ENCODE measurements at places on chromosomes 6 and 20.

DNA sequence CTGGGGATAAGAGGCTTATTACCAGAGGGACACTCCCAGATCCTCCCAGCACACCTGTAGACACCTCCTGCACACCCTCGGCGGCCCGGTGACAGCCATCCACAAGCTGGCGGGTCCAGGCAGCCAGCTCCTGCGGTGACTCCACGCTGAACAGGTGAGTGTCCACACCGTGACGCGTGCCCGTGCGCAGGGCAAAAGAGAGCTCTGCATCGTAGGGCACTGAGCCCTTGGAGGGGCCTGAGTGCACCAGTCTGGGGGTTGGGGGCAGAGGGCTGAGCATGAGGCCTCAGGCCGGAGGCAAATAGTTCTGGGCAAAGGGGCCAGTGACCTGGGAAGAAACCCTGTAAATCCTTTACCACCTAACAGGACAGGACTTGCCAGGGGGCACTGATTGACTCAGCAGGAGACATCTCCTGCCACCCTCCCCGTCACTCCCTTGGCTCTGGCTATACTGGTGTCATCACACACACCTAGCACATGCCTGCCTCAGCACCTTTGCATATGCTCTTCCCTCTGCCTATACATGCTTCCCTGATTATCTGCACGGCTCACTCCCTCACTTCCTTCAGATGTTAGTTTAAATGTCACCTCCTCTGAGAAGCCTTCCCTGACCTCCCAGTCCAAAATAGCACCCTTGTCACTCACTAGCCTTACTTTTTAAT, 8.9 kb upstream of the CDK5RAP1 start:
- no peak for DNase-seq

DNA sequence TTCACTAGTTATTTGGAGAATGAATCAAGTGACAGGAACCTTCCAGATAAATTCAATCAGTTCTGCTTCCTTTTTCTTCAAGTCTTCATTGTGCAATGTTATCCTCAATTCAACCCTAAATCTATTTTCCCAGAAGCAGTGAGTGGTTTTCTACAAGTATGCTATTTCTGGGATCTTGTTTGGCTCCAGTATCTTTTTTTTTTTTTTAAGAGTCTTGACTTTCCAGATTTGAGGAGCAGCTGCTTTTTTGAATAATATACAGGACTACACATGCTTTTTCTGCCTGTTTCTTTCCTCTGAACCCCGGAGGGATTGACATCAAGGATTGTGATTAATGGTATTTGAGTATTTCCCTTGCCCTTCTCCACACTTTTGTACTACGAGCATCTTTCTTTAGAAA, 339.2 kb upstream of the JAG1 start:
- DNase-seq = no peak

DNA sequence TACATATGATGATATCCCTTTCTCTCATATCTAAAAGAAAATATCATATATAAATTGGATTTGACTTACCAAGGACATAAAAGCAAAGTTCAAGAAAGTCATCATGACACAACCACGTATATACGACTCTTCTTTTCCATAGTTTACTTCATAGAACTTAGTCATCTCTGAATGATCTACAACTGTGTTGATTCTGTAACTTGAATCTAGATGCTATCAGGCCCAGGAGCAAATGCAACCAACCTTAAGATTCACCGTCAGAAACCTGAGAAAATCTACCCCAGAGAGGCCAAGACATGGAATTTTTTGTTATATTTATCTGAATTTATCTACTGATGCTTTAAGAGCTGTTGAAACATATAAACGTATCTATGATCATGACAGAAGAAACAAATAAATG, 165.6 kb downstream of the PDE10A start:
- DNase-seq = no peak

DNA sequence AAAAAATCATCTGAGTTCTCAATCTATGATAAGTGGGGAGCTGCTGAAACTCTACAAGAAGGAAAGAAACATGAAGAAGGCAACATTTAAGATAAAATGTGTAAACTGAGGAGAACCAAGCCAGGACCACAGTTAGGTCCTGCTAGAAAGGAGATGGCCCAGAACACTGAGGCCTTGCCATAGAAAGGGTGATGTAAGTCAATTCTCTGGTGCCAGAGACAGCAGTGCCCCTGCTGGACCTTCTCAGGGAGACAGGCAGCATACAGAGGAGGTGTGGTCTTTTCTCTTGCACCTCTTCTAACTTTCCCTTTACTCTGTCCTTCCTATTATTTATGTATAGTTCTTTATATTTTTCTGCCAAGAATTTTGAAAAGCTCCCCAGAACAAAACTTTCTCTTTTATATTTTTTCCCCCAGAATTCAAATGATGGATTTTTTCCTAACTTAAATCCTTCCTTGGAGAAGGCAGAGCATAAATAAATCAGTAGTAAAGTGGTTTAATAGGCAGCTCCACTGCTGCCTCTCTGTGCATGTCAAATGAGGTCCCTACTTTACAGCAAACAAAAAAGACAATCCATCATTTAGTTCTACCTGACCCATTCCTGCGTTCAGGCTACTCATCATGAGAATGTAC, 9.0 kb downstream of the UQCC2 start:
- peak; percentile 81 for DNase-seq

- DNase-seq = no peak
These were observed 85.8 kb downstream of the DZANK1 start for GRCh38 chr20:18380908-18381529.

DNA sequence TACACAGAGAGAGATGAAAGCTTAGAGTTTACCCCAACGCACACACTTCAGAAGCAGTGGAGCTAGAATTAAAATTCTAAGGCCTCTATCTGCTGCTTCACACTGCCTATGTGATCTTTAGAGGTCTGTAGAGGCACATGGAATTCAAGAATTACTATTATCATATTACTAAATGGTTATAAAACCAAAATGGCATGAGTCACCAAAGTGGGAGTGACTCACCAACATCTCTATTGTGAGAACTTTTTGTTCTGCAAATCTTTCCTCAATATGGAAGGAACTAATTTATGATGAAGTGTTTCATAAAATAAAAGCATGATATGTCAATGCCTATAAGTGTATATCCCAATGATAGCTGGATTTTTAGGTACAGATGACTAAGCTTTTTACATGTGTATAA, 28.5 kb upstream of the TMEM244 start:
- DNase-seq = peak; percentile 59

GRCh38 chr20:44586289-44586911, 4.0 kb downstream of the PKIG start:
- DNase-seq = no peak

- peak; percentile 19 for DNase-seq
These were observed at the start of gene HLA-DQB1 for GRCh38 chr6:32666420-32667300. HLA-DQB1 (minus strand) TSS chr6:32666657; CDS start chr6:32666607, 50 bp downstream.

GRCh38 chr6:5763407-5763806, 243.3 kb downstream of the NRN1 start:
- DNase-seq = peak; percentile 57

DNA sequence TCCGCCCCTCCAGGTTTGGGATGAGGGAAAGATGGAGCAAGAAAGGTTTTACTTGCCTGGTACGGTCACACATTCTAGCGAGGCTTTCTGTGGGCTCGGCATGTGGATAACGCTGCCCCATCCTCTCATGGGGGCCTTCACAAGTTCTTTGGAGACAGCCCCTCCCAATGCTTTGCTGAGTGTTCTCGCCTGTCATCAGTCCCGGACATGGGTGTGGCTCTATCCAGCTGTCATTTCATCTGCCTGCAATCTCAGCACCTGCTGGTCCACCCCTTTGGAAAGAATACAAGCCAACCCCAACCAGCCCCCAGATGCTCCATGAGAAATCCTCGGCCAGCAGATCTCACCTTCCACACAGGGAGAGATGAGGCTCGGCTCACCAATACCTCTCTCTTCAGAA, 30.3 kb upstream of the MDGA1 start:
- DNase-seq = no peak

DNA sequence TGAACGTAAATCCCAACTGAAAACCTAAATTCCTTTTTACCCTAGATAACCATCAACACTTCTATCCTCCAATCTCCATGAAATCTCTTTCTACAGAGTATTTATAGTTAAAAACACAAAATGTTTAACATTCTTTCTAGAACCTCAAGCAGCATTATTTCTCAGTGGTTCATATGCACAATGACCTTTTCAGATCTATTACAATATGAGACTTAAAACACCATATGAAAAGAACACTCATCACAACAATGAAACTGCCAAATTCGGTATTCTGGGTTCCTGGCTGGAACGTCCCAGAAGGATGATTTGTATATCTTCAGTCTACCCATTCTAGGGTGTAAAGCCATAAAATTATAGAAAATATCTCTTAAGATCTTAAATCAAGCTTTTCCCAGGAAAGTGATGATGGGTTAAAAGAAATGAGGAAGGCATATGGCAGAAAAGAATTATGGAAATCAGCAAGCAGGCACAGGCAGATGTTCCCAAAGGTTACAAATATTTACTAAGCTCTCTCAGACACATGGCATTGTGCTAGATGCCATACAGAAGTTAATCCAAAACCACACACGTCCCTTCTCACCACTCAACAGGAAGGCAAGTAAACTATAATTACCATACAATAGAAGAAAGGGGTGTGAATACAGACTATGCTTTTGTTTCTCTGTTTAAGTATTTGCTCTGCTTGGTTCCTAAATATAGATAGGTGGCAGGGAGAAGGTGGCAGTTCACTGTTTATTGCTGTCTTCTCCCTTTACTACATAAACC, 118.0 kb downstream of the CHD6 start:
- peak; percentile 35 for DNase-seq

DNA sequence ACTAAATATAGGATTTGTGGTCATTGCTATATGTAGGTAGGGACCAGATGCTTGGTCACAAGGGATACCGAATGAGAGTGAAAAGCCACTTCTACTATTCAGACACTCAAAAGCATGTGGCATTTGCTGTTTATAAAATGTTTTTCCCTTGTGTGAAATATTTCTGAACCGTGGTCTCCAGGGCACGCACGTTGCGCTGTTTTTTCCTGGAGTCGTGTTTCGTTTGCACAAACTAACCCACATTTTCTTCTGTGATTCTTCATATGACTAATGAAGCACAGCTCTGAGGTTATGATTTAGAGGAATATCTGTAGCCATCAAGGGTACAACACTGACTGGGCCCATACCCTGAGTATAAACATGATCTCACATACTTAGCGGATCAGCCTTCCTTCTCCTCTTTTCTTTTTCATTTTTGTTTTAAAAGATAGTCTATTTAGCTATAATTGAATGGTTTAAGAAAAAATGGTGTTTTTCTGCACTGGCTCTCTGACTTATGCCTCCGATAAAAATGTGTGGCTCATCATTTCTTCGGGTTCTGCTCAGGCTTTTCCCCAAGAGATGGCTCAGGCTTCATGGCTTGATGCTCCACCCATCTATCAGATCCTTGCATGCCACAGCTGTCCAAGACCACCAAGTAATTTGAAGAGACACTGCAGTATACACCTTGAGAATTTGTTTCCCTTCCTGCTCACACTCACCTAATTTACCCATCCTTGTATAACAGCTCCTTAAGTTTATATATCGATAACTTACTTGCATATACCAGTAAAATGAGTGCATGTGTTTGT, 59.9 kb upstream of the HBS1L start:
- DNase-seq = no peak

DNA sequence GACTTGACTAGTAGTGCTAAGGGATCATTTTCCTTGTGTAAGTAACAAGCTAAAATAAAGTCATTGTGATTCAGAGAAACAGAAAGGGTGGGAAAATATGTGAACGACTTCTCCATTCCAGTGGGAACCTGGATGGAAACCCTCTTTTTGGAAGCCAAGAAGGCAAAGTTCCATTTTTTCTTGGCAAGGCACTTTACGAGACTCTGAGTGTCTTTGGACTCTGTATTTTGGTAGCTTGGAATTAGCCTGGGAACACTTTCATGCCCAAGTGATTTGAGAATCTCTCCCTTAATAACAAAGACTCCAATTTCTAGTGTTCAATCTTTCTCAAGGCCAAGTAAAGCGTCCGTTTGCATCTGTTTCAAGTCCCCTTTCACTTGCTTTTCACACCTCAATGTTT, 100.5 kb upstream of the SASH1 start:
- DNase-seq = no peak

GRCh38 chr20:14611479-14611878, 274.1 kb upstream of the FLRT3 start:
- no peak for DNase-seq

DNA sequence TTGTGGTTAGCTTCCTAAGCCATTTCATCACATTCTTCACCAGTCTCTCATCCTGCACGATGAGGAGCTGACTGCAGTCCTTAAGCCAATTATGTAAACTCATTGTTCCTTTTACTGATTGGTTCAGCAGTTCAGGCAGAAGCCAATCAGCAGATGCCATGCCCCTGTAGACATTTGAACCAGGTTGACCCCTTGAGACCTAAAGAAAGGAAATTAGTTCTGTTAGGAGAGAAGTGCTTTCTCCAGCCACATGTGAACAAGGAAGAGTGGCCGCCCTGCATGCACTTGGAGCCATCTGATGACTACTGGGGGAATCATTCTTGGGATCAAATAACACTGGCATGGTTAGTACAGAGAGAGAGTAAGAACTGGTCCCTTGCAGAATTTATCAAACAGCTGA, 535.2 kb upstream of the ID4 start:
- DNase-seq = peak; percentile 25

GRCh38 chr6:30882204-30882758, 2.0 kb upstream of the DDR1 start:
- DNase-seq = no peak

- no peak for DNase-seq
These were observed 193.4 kb upstream of the PRDM1 start for GRCh38 chr6:105892577-105893262.

GRCh38 chr6:139050770-139051313, 22.3 kb downstream of the ABRACL start:
- no peak for DNase-seq

DNA sequence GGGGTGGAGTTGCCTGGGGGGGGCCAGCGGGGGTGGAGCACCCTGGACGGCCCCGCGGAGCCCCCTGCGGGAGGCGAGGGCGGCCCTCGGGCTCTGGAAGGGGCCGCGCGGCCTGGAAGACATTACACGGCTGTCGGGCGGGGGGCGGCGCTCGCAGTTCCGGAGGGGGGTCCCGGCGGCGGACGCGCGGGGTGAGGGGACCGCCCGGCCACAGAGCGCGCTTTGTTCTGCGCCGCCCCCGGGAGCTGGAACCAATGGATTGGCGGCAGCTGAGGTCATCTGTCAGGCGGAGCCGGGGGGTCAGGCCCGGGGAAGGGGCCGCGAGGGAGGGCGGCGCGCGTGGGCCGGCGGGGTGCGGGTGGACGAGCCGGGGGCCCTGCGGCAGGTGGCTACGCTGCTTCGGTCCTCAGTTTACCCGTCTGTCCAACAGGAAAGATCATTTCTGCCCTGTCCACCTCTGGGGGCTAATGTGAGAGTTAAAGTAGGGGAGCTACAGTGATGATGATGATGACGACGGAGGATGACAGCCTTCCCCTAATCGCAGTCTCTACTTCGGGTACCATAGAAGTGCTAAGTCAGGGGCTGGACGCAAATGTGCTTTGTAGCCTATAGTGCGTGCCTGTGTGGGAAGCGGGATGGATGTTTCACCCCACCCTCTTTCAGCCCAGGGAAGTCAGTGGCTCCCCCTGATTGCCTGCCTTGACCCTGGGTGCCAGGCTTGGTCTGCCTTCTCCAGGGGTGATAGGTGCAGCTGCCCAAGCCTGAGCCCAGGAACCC, 10.4 kb downstream of the SRXN1 start:
- DNase-seq = no peak

Data from AG08395 (cell line).